Mammary microvascular endothelial cell (primary cell): ENCODE measurements at places on chromosomes 12 and 14. TPM values are rescaled to one million over a fixed set of nuclear protein-coding genes. Genes with fewer than 3 reads are reported as not detected.

SMCO2 gene
- total RNA-seq = 0.13 TPM in 1 of 2 replicates, not detected in the other

ALKBH1 gene
- 11.7 and 12.6 TPM in 2 replicates for total RNA-seq

DYRK4 gene
- total RNA-seq = 24.2 and 30.4 TPM in 2 replicates

KRT6C gene
- not detected in 2 replicates for total RNA-seq

KITLG gene
- 80.9 and 81.3 TPM in 2 replicates for total RNA-seq

KRT4 gene
- total RNA-seq = not detected in 2 replicates
